ENCODE measurements at places on chromosomes 11 and 22.

DNA sequence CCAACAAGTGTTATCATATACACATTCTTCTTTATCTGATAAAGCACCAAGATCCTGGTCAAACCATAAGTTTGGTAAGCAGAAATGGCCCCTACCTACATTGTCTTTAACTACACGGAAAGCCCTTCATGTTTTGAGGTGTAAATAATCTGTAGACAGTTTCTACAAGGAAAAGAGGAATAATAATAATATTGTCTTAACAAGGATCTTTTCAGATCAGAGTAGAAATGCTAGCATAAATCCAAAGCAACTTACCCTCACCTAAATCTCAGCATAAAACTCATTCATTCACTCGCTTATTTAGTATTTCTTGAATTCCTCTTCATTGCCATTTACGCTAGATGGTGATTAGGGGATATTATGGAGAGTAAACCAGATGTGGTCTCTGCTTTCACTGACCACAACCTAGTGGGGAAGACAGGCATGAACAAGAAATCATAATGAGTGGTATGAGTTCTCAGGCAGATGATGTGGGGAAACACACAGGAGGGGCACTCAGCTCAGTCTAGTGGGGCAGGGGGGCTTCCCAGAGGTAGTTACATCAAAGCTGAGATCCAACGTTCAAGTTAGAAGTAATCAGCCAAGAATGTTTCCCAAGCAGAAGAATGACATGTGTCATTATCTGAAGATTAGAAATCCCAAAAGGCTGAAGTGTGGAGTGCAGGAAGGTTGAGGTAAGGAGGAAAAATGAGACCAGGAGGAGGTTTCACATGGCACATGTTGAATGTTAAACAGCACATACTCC, 65.4 kb upstream of the ZC3H12C start:
- no peak for DNase-seq

DNA sequence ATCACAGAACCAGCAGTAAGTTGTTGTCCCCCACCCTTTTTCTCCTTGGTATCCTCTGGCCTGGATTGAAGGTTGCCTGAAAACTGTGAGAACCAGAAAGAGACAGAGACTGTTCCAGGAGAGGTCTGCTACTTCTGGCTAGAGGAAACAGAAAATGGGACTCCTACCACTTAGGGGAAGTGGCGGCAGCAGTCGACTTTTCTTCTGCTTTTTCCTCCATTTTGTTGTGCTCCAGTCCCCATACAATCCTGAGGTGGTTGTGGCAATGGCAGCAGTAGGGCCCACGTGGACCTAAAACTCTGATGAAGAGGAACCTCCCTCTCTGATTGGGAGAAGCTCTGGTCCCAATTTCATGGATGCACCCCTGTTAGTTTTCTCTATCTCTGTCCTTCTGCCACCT, 76.0 kb upstream of the SORL1 start:
- DNase-seq, result no peak

DNA sequence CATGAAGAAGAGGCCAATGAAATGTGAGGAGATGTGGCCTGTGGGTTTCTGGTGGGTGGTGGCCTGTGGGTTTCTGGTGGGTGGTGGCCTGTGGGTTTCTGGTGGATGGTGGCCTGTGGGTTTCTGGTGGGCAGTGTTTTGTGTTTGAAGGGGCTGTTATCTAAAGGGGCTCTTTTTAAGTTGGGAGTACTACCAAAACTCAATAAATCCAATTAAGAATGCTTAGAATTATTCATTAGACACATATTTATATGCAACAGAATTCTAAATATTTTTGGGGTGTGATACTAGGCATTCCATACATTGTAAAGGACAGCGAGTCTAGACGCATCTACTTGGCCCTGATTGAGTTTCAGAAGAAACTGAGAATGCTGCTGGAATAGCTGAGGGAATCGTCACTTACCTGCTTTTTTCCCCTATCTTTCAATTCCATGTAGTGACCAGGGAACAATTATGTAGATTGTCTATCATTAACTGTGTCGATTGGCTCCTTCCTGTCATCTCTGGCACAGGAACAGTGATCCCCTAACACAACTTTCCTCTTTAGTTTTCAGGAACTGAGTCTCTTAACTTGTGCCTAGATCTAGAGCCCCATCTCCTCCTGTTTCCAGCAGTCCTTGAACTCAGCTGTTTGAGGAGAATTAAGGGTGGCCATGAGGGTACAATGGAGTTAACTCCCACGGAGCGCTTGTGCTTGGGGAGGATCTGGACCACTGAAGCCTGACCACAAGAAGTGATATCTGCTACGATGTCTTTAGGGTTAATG, 37.3 kb upstream of the TOP3B start:
- DNase-seq, result no peak

DNA sequence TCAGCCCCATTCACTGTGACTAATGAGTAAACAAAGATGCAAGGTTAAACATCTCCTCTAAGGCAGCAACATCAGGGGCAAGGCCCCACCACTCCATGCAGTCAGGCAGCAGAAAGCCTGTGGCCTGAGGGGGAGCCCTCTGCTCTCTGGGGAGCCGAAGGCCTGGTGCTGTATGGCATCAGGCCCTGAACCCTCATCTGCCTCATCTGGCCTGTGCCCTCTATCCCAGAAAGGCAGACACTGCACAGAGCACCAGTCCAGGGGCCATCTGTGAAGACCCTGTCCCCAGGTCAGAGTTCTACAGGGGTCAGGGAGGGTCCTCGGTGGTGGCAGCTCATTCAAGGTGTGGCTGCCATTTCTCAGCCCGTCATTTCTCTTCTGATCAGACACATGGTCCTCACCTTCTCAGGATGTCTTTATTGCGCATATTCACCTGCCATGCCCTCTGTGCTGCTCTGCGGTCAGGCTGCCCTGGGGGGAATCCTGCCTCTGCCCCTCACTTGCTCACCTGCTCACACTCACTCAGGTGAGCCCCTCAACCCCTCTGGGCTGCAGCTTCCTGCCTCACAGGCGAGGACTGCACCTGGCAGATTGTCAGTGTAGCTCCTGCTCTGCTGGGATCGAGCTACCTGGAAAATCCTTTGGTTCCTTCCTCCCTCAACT, 103.1 kb upstream of the PITPNB start:
- DNase-seq, result no peak

Data from Panc1 (cell line).